GM23338 (cell line): ENCODE measurements at places on chromosomes 4 and X. TPM values are rescaled to one million over a fixed set of nuclear protein-coding genes. Genes with fewer than 3 reads are reported as not detected.

The SRPK3 gene
- polyA plus RNA-seq, result 0.15 and 0.19 TPM in 2 replicates

The TMPRSS11B gene
- not detected in 2 replicates for polyA plus RNA-seq

The RHOXF1 gene
- 0.59 TPM in 1 of 2 replicates, not detected in the other for polyA plus RNA-seq

The SHOX gene
- polyA plus RNA-seq, result 0.14 TPM in 1 of 2 replicates, not detected in the other

The DMRTC1 gene
- polyA plus RNA-seq, result not detected in 2 replicates

The ADH7 gene
- not detected in 2 replicates for polyA plus RNA-seq

The PABPC4L gene
- polyA plus RNA-seq, result 1.8 and 2.1 TPM in 2 replicates

The PAGE2B gene
- not detected in 2 replicates for polyA plus RNA-seq

The C4orf51 gene
- 0.71 TPM in 1 of 2 replicates, not detected in the other for polyA plus RNA-seq

The DOCK11 gene
- 5.4 and 6.0 TPM in 2 replicates for polyA plus RNA-seq

The TNIP3 gene
- 0.45 TPM in 1 of 2 replicates, not detected in the other for polyA plus RNA-seq

The SNCA gene
- polyA plus RNA-seq, result 26.3 and 31.1 TPM in 2 replicates

The EDA gene
- 5.0 and 6.6 TPM in 2 replicates for polyA plus RNA-seq

The TSPAN7 gene
- 10.4 and 11.5 TPM in 2 replicates for polyA plus RNA-seq
